ENCODE measurements at places on chromosomes 3 and 15.

- no peak for DNase-seq
Observed at GRCh38 chr15:78301326-78301725, 1.9 kb upstream of the SKIC8 start.

GRCh38 chr15:55407498-55408011, 604 bp downstream of the CCPG1 start:
- no peak for DNase-seq

- no peak for DNase-seq
Observed at GRCh38 chr3:70740071-70740470, 427.6 kb upstream of the MDFIC2 start.

DNA sequence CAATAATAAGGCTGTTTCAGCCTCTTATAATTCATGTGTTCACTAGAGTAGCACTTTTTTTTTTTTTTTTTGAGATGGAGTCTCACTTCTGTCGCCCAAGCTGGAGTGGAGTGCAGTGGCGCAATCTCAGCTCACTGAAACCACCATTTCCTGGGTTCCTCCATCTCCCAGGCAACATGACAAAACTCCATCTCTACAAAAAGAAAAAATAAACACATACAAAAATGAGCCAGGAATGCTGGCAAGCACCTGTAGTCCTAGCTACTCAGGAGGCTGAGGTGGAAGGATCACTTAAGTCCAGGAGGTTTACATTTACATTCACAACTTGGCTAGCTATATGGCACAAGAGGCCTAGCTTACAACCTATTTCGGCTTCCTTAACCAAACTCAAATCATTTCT, 6.8 kb downstream of the USP4 start:
- peak; percentile 27 for DNase-seq

DNA sequence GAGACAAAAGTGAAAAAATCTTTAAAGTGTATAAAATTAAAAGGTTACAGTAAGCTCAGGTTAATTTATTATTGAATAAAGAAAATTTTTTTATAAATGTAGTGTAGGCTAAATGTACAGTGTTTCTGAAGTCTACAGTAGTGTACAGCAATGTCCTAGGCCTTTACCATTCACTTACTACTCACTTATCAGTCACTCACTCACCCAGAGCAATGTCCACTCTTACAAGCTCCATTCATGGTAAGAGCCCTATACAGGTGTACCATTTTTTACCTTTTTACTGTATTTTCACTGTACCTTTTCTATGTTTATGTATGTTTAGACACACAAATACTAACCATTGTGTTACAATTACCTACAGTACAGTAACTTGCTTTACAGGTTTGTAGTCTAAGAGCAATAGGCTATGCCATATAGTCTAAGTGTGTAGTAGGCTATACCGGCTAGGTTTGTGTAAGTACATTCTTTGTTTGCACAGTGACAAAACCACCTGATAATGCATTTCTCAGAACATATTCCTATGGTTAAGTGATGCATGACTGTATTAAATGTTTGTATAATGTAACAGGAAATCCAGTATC, 38.1 kb upstream of the NECTIN3 start:
- DNase-seq = no peak

GRCh38 chr3:56157693-56158362, 310.4 kb downstream of the ERC2 start:
- peak; percentile 64 for DNase-seq

- DNase-seq = no peak
Observed at GRCh38 chr3:179247289-179248015, 3.5 kb downstream of the KCNMB3 start.

DNA sequence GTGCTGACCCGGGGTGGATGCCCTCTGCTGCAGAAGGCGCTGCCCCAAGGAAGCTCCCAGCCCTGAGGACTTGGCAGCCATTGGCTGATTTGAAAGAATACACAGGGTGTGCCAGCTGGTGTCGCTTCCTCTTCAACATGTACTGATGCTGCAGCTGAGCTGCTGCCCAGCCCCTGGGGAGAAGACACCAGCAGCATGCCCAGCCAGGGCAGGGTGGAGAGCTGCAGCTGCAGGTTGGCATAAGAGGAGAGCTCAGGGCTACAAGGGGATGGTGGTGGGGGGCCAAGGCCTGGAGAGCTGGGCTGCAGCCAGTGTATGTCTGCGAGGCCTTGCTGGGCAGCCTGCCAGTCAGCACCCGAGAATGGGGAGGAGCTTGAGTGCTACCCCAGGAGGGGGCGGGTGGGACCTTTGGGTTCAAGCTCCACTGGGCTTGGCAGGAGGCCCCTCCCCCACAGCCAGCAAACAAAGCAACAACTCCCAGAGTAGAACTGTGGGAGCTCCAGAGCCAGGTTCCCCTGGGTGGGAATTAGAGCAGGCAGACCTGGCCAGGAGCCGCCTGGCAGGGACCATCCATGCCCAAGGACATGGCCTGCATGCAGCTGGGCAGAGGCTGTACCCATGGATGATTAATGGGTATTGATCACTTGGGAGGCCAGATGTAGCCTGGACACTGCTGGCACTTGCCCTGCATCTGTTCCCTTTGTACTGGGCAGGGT, 9.2 kb upstream of the SEMA4B start:
- DNase-seq = peak; percentile 80

DNA sequence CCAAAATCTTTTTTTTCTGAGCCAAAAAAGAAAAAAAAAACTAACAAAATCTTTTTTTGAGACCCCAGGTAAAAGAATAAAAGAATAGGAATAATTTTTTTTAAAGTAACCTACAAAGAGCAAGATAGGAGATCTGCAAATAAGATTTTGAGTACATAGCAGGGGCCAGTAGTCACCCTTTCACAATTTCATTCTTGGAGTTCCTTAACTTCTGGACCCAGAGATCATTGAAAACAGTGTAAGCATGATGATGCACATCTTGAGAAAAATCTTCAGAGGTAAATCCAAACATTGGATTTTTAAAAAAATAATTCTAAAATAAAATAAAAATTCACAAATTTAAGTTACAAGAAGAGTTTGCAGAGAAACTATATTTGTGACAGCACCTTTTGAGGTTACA, 18.8 kb downstream of the TFRC start:
- no peak for DNase-seq

GRCh38 chr3:138476526-138476925, 42.1 kb downstream of the ESYT3 start:
- no peak for DNase-seq

DNA sequence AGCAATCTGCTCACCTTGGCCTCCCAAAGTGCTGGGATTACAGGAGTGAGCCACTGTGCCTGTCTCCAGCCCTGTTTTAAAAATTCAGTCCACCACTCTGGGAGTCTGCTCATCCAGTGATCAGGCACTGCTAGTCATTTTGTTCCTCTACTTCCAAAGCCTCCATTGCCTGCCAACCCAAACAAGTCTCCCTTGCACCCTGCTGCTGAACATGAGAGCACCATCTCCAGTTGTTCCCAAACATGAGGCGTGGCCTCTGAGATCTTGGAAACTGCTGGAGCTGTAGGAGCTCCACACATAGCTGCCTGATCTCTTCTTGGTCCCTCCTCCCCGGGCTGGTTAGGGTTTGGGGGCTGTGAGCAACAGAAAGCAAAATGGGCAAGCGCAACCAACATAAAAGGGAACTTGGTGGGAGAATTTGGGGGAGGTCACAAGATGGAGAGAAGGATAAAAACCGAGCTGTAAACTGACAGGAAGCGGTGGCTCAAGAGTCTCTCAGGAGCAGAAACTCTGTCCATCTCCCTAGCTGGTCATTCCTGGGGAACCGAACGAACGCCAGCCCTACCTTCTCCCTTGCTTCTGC, 49.6 kb upstream of the TLE3 start:
- DNase-seq = no peak

DNA sequence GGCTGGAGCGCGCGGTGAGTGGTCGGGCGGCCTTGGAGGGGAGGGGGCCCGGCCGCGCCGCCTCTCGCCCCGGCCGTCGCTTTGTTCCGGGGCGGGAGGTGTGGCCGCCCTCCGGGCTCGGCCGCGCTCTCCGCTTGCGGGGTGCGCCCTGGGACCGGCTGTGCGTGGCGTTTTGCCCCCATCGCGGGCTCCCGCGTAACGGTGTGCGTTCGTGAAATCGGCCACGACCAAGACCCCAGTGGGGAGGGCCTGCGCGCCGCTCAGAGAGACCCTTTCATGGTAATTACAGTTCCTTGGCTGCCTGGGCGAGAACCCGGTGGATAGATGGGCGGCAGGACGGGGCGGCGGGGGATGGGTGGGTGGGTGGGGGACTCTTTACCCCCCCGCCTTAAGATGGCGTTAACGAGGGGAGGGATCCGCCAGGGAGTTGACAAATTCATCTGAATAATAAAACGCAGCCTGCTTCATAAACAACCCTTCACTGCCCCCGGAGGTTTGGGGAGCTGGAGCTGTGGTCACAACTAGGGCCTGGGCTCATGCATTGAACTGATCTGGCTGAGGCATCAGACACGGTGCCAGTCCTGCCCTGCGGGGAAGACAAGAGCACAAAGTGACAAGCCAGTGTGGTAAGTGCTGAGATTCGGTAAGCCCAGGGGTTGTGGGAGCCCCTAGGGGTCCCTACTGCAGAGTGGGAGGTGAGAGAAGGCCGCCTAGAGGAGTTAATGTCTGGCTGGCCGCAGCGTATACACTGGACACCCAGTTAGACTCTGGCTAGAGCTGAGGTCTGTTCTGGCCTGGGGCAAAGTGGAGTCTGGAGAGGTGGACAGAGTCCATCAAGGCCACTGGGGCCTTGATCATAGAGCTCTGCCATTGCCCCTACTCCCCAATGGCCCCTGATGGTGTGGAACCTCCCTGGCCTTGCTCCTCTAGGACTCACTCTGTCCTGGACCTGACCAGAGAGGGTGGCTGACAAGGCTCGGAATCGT, 668 bp downstream of the MRAS start:
- peak; percentile 41 for DNase-seq

GRCh38 chr3:164459521-164460151, 618.7 kb downstream of the SI start:
- no peak for DNase-seq

DNA sequence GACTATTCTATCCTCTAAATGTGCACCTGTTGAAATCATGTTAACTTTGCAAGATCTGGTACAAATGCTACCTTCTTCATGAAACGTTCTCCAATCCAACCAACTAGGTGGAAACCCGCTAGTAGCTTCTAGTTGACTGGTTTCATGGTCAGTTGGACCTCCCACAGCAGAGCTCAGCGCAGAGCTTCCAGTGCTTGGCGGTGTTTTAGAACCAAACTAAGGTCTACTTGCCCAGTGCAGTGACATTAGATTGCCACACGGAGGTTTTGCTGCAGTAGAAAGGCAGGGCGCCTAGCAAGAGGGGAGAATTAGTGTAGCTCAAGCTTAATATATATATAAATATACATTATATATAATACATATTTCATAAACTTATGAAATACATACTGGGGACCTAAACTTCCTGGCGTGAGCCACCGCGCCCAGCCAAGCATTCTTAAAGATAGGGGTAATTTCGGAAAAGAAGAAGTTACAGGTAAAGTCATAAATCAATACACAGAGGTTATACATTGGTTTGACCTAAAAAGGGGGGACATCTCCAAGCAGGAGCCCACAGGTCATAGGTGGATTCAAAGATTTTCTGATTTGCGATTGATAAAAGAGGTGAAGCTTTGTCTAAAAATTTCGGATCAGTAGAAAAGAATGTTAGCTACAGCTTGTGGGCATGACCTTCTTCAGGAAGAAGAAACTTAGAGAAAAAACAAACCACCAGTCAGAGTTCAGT, 2.1 kb upstream of the OXSR1 start:
- no peak for DNase-seq

GRCh38 chr15:43799945-43800285, at the start of gene SERINC4:
Gene SERINC4 (minus strand): TSS chr15:43800220. CDS start chr15:43799986, 234 bp downstream.
- DNase-seq = no peak

DNA sequence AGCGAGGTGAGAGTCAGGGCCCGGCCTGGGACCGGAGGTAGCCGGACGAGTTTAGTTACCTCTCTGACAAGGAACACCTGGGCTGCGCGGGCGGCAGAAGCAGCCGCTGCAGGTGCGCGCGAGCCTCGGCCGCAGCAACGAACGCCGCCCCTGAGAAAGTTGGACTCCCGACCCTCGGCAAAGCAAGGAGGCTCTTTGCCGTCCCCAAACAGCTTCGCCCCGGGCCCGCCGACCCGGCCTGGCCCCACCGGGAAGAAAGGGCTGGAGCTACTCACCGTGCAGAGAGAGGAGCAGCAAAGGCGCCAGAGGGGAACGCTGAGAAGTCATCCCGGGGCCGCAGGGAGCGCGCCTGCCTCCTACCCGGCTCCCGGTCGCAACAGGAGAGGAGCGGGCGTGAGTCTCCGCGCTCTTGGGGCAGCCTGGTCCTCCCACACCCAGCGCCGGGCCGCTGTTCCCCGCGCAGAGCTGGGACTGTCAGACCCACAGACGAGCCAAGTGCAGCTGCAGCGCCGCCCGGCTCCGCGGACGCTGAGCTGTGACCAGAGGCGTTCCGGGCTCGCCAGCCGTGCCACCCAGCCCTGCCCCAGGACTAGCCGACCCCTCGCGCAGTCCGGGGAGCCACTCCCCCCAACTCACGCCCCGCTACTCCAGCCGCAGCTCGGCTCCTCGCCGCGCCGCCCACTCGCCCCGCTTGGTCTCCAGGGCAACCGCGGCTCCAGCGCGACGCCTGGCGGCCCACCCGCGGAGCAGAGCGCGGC, at the start of gene IGSF11:
IGSF11 (minus strand) TSS at position 591 of the 758 bp plus-strand sequence; CDS start at position 327, 264 bp downstream.
- peak; percentile 84 for DNase-seq

GRCh38 chr3:168671091-168671490, 575.4 kb upstream of the GOLIM4 start:
- DNase-seq = no peak

DNA sequence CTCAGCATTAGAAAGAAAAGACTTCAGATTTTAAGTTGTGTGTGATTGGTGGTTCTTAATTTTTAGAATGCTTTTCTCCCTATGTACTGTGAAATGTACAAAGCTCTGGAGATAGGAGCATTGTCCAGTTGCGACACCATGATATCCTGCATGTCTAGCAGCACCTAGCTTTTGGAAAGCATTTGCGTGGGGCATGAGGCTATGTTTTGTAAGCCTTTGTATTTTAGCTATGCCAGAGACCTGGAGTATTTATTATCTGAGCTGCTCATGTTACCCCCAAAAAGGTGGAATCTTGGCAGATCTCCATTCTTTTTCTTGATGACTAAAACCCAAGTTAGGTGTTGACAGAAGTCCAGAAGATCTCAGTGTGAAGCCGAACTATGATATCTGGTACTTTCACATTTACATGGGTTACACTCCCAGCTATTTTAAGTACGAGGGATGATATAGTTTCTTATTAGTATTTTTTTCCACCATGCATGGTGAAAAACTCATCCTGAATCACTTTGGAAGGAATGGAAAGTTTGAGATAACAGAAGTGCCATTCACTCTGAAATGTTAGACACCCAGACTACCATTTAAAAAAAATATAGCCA, 126.7 kb upstream of the SAMMSON start:
- DNase-seq = no peak

GRCh38 chr3:78666470-78666800, 1101.4 kb downstream of the ROBO1 start:
- DNase-seq = no peak

GRCh38 chr3:43233062-43233461, 53.3 kb upstream of the SNRK start:
- DNase-seq = no peak

GRCh38 chr3:9100513-9100894, 137.2 kb upstream of the RAD18 start:
- DNase-seq = no peak

All from femur (tissue), 1 donor.